ENCODE measurements at places on chromosomes 11 and 22.

- no peak for DNase-seq
Measured at GRCh38 chr11:116078101-116078591, 573.9 kb upstream of the CADM1 start.

DNA sequence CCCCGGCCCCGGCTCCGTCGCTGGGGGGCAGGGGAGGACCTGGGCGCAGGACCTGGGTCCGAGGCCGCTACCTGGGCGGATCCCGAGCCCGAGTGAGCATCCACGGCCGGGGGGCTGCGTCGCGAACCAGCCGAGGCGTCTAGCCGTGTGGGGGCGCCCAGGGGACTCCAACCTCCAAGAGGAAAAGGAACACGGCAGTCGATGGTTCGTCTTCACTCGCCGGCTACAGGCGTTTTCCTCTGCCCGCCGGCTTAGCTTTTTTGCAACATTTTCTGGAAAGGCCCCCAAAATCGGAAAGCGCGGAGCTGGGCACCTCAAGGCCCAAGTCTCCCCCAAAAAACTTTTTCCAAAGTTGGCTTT, 666 bp downstream of the PDGFB start:
- no peak for DNase-seq

GRCh38 chr11:1771700-1772099, 8.0 kb upstream of the CTSD start:
- DNase-seq = no peak

DNA sequence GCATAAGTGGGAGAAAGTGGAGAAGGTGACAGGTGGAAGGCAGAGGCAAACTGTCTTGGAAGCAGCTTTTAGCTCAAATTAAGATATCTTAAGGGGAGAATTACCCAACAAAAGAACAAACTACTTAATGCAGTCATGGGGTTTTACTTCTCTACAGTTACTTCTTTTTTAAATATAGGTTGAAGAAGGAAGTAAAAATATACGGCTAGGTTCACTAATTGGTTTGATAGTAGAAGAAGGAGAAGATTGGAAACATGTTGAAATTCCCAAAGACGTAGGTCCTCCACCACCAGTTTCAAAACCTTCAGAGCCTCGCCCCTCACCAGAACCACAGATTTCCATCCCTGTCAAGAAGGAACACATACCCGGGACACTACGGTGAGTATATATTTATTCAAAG, 40.8 kb downstream of the PDHX start:
- no peak for DNase-seq

DNA sequence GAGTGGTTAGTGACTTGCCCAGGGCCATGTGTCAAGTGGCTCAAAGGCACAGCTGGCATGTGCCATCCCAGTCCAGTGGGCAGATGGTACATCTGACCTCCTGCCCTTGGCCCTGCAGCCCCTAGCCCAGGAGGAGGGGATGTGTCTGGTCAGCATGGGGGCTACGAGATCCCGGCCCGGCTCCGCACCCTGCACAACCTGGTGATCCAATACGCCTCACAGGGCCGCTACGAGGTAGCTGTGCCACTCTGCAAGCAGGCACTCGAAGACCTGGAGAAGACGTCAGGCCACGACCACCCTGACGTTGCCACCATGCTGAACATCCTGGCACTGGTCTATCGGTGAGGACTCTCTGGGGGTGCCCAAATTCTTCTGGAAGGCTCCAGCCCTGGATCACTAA, 5.7 kb upstream of the RAB1B start:
- no peak for DNase-seq

GRCh38 chr11:12174128-12174476, 63.7 kb downstream of the MICAL2 start:
- no peak for DNase-seq

DNA sequence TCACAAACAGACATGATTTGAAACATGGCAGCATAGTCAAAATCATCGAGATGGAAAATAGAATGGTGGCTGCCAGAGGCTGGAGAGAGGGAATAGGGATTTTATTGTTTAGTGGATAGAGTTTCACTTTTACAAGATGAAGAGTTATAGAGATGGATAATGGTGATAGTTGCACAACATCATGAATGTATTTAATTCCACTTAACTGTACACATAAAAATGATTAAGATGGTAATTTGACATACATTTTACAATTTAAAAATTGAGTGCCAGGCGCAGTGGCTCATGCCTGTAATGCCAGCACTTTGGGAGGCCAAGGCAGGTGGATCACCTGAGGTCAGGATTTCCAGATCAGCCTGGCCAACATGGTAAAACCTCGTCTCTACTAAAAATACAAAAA, 21.2 kb downstream of the TTC28 start:
- DNase-seq = no peak

DNA sequence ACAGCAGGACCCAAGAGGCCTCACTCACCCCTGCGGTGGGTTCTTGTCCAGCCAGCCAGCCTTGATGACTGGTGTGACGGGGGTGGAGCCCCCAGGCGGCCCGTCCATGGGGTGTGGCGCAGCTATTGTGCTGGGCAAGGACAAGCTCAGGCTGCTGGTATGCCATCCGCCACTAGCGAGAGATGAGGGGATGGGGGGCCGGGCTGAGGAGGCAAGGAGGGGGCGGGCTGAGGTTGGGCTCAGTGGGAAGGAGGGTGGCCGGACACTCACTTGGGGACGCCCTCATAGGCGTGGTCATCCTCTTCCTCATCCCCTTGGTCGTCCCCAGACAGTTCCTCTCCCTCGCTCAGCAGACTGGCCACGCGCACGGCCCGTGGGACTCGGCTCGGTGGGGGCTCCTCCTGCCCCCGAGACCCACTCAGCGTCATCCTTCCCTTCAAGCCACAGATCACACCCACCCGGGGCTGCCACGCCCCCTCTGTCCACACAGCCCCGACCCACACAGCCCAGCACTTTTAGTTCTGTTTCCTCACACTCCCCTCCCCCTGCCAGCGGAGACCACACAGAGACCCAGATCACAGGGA, 38.0 kb upstream of the PDE2A start:
- DNase-seq = no peak

GRCh38 chr22:23529166-23530103, 50.7 kb downstream of the IGLL1 start:
- DNase-seq = no peak

DNA sequence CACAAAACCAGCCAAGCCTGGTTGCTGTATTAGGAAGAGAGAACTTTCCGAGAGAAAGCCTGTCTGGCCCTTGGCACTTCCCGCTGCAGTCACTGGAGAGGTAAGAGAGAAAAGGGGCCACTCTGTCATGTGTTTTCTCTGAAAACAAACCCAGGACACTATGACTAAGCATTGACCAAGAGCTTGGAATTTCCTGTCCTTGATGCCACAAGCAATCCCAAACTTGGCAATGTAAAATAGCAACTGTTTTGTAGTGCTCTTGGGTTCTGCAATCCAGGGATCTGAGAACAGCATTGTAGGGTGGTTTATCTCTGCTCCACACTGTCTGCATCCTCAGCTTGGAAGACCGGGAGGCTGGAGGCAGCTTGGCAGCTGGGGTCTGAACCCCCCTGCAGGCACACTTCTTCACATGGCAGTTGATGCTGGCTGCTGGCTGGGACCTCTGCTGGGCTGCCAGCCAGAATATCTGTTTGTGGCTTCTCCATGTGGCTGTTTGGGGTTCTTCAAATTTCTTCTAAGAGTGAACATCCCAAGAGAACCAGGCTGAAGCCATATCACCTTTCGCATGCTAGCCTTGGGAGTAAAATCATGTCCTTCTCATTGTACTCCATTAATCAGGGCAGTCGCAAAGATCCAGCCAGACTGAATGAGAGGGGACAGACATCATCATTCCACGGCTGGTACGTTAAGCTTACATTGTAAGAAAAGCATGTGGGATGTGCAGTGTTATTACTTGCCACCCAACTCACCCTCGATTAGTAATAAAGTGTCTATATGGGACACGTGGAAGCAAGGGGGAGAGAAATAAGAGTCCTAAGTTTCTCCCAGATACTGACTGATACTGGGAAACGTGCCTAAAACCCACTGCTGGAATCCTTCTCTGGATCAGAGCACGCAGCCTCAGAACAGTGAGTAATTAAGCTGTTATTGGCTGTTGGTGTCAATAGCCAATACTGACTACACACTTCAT, 537.4 kb upstream of the B3GAT1 start:
- no peak for DNase-seq

GRCh38 chr11:119691020-119691666, 37.9 kb downstream of the NECTIN1 start:
- DNase-seq = no peak

DNA sequence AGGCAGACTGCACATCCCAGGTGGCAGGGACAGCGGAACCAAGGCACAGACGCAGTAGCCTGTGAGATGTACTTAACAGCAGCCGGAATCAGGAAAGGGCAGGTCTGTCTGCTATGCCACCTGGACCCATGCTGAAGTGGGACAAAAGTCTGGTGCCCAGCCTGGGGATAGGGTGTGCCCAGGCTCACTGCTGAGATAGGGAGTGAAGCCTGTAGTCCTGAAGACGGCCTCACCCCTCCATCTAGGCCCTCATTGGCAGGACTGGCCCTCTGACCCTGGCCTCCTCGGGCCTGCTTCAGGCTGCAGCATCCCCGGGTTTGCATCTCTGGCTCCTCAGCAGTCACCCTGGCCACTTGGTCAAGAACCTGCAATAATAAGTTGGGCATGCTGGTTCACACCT, 32.4 kb upstream of the TSKU start:
- DNase-seq = no peak

GRCh38 chr11:62665599-62666258, 617 bp downstream of the CSKMT start:
- no peak for DNase-seq

GRCh38 chr11:113267493-113267892, 46.9 kb upstream of the TTC12 start:
- DNase-seq = no peak

DNA sequence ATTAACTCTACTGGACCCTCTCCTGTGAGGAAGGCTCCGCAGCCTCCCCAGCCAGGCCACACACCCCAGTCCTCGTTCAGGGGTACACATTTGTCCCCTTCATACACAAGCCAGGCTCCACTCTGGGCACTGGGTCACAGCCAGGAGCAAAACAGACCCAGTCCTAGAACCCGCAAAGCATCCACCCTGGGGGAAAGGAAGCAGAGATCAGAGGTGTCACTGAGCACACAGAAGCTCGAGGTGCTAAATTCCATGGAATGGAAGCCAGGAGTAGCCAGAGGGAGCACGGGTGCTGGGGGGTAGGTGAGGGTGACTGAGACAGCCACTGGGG, 43.6 kb upstream of the TH start:
- no peak for DNase-seq

- DNase-seq = no peak
Measured at GRCh38 chr11:14953904-14954303, 18.2 kb downstream of the CALCA start.

DNA sequence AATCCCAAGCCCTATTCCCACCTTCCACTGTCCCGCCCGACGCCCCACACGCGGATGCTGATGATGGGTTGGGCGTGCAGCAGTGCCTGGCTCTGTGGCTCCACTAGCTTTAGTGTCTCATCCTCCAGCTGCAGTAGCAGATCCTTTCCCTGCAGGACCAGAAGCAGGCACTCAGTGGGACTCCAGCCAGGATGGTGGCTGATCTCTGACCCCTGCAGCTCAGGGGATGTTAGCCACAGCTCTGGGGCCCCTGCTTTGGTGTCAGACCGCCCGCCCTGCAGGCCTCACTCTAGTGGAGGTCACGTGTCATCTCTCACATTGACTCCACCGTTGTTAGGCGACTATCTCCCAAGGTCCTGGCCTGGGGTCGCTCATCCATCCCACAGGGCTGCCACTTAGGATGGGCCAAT, 11.8 kb downstream of the SMPD1 start:
- no peak for DNase-seq

- DNase-seq = no peak
Measured at GRCh38 chr11:59719556-59719955, 5.9 kb upstream of the OR10V1 start.

Data from NCI-H1105 treated with DMSO at 0.1 percent for 48 hours (cell line).